ENCODE measurements at places on chromosomes 2 and 18.

GRCh38 chr2:74255660-74256213 lies 57.3 kb downstream of the MTHFD2 start:
- DNase-seq, result no peak

DNA sequence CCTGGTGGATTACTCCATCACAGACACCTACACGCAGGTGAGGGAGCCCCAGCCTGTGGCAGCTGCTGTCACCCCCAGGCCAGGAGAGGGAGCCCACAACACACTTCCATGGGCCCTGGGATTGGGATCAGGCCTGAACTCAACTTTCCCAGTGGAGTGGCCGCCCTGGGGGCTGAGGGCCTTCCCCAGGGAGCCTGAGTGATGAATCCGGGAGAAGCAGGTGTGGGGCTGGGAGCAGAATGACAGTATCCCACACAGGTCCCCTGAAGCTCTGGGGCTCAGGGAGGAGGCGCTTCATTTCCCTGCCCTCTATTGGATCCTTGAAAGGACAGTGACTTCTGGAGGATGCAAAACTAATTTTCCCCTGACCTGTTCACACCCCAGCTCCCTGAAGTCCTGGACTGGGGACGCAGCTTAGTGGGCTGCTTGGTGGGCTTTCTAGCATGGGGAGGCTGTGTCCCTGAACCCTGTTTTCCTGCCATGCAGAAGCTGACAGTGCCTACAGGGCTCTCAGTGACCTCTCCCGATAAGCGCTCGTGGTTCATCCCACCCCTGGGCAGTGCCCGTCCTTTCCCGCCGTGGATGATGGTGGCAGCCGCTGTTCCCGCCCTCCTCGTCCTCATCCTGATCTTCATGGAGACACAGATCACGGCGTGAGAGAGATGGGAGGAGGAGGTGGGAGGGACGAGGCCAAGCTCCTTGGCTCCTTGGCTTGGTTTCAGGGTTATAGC lies 11.0 kb downstream of the SLC4A3 start:
- no peak for DNase-seq

DNA sequence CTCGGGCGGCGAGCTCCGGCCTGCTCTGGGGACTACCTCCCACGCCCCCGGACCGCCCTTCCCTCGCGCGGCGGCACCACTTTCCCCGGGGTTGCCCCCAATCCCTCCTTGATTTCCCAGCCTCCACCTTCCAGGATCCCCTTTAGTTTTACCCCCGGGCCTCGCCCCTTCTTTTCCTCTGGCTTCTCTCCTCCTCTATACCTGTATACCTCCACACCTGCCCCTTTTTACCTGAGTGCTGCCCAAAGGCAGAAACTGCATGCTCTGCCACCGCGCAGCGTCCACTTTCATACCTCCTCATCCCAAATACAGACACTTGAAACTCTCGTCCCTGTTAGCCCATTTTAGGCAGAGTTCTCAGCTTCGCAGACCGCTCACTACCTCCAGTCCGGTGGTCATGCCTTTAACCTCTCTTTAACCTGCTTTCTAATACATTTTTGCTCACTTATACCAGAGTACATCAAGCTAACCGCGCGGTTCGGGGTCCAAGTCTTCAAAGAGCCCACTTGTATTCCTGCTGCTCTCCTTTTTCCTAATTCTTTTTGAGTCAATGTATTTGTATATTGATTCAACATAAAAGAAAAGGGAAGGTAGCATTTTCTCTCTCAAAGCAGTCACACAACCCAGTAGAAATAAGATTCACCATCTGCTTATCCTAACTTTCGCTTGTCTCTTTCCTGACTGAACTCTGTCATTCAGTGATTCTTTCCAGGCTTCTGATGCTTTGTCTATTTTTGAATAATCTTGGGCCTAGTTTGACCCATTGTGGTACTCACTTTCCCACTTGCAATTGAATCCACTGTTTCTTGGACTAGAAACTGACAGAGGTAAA lies 901 bp downstream of the SPOPL start:
- DNase-seq, result no peak

- no peak for DNase-seq
Measured at GRCh38 chr2:238202326-238203093, 985 bp downstream of the ILKAP start.

- no peak for DNase-seq
Measured at GRCh38 chr2:86256982-86257381, 57.7 kb downstream of the MRPL35 start.

DNA sequence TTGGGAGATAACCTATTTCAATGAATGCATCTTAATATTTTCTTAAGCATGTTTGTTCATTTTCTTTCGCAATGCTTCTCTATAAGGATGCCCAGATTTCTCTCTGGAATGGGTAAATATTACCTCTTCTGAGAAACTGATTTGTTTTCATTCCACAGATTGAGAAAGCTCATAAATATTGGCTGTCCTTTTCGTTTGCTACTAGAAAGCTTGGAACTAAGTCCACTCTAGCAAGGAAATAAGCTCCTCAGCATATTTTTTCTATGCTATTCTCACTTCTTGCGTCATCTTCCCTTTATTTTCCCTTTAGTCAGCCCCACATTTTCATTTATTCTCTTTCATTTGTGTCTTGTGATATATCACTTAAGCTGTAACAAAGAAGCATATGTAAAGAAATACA lies 76.3 kb downstream of the ANTXR1 start:
- DNase-seq, result no peak

Data from stimulated activated CD4-positive, alpha-beta T cell treated with anti-CD3 and anti-CD28 coated beads, Interleukin-1b, Interleukin-23, amount 100 ng/mL, for 24 hours (primary cell).